ENCODE measurements at places on chromosomes 6 and 20.

- DNase-seq = no peak
These were observed 80.2 kb upstream of the PIM1 start for GRCh38 chr6:37089783-37090182.

DNA sequence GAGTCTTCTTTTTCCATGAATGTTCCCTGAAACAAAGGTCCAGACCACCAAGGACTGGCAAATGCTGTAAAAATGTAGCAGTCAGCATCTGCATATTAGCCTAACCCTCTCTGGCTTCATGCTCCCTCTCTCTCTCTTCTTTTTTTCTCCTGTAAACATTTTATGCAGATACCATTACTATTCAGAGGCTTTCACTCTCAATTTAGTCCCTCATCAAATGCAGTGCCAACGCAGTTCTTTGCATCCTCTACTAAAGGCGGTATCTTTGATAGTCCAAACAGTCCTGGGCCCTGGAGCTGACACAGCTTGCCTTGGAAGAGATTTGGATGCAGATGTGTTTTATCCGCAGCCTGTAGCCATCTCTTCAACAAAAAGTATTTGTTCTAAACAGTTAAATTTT, 167.1 kb upstream of the MMS22L start:
- no peak for DNase-seq

- peak; percentile 42 for DNase-seq
These were observed 17.3 kb upstream of the TRIM27 start for GRCh38 chr6:28940858-28941683.

GRCh38 chr20:56769921-56770600, 141.0 kb downstream of the TFAP2C start:
- no peak for DNase-seq

DNA sequence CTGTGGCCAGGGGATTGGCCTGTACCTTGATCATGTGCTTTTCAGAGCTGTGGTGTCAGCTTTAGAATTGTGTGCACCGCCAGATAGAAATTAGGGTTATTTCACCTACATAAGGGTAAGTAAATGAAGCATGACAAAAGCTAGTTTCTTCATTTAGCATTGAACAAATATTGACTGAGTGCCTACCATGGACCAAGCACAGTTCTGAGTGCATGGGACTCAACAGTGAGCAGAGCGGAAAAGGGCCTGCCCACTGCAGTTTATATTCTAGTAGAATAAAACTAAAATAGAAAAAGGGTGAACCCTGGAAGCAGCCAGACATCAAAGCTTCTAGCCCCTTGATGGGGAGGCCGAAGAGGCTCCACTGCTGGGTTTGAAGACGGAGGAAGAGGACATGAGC, 25.6 kb downstream of the ECT2L start:
- DNase-seq = no peak

DNA sequence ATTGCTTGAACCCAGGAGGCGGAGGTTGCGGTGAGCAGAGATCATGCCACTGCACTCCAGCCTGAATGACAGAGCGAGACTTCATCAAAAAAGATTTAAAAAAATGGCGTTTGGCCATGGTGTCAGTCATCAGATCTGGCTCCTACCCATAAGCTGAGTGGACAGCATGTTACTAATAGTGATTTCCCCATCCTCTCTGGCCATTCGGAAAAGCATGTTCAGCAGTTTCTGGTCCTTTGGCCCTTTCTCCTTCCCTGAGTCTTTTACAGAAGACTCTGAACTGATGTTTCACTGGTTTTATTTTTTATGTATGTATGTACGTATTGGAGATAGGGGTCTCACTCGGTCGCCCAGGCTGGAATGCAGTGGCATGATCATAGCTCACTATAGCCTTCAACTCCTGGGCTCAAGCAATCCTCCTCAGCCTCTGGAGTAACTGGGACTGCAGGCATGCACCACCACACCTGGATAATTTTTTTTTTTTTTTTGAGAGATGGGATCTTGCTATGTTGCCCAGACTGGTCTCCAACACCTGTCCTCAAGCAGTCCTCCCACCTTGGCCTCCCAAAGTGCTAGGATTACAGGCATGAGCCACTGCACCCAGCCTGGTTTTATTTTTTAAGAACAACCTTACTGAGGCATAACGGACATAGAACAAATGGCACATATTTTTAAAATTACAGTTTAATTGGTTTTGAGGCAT, 84.2 kb upstream of the CNKSR3 start:
- no peak for DNase-seq

DNA sequence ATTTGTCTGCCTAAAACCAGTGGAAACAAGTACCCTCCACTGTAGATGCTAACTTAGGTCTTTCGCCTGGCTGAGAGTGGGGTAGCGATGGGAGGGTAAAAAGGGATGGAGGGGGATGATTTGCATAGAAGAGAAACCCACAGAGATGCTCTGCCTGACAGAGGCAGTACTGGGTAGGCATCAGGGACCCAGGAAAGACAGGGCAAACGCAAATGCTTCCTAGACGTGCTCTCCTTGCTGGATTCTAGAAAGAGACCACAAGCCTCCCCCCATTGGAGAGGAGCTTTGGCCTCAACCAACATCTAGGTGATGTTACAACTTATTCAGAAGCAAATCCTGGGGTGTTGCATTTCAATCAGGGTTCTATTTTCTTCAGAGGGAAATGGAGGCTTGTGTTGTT, 3.2 kb downstream of the OLIG3 start:
- DNase-seq = no peak

DNA sequence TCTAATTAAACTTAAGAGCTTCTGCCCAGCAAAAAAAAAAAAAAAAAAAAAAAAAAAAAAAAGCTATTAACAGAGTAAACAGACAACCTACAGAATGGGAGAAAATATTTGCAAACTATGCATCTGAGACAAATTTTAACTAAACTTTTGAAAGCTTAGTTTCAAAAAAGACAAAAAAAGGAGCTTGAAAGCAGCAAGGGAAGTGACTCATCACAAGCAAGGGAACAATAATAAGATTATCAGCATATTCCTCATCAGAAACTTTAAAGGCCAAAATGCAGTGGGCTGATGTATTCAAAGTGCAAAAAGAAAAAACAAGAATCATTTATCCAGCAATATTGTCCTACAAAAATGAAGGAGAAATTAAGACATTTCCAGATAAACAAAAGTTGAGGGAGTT, 158.6 kb downstream of the RNF144B start:
- no peak for DNase-seq

GRCh38 chr6:81977486-81977885, 225.0 kb upstream of the TENT5A start:
- DNase-seq = no peak

DNA sequence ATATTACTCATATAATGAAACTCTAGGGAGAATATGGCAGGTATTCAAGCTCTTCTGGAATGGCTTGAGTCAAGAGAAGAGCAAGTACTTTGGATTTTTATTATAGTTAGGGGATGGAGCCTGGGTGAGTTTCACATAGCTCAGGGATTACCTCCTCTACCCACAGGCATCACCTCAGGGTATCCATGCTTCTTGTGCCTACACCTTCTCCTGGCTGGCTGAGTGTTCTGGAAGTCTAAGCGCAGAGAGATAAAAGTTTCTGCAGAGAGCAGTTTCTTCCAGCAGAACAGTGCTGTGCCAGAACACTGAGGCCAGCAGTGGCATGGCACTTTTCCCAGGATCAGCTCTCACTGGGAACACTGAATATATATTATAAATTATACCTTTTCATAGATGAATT, 199.7 kb upstream of the KCNQ5 start:
- DNase-seq = no peak

GRCh38 chr6:16504609-16505008, 256.7 kb downstream of the ATXN1 start:
- DNase-seq = no peak

DNA sequence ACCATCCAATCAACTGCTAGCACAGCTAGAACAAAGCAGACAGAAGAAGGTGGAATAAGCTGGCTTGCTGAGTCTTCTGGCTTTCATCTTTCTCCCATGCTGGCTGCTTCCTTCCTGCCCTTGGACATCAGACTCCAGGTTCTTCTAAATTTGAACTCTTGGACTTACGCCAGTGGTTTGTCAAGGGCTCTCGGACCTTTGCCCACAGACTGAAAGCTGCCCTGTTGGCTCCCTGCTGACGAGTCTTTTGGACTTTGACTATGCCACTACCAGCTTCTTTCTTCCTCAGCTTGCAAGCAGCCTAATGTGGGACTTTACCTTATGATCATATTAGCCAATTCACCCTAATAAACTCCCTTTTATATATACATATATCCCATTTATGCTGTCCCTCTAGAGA, 164.1 kb upstream of the GJE1 start:
- no peak for DNase-seq

DNA sequence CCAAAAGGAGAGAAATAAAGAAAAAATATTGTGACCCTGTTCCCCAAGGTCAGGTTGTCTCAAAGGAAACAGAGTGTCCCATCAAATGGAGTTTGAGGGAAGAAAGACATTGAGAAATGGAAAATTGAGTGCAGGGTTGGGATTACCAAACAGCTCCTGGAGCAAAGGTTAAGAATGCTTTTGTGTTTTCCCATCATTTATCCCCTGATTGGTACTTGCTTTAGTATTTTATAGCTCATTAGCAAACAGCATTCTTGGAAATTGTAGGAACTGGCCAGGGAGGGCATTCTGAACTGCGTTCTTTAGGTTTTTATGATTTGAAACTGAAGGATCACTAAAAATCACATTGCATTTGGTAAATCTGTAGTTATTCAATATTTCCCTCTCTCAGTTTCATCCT, 59.0 kb upstream of the NELFCD start:
- no peak for DNase-seq

DNA sequence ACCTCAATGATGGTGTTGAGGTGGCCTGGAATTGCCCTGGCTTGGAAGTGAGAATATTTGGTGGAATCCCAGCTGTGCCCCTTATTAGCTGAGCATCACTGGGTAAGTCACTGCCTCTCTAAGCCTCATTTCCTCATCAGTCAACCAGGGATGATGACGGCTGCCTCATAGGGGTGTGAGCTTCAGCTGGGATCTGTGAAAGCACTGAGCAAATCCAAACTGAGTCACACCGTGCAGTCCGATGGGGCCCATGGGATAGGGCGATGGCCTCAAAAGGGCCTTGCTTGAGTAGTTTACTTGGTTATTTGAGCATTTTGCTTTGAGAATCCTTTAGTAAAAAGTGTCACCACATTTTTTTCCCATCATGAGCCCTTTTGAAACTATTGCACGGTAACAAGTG, 1.1 kb downstream of the SLC22A1 start:
- DNase-seq = no peak

DNA sequence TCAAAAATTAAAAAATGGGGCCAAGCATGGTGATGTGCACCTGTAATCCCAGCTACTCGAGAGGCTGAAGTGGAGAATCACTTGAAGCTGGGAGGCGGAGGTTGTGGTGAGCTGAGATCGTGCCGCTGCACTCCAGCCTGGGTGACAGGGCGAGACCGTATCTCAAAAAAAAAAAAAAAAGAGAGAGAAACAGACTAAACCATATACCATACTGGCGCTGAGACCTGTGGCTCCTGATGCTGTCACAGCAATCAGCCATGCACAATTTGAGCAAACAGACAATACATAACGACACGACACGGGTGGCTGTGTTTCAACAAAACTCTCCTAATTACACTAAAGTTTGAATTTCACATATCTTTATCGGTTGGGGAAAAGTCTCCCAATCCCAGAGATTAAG, 14.9 kb upstream of the CBFA2T2 start:
- DNase-seq = no peak

DNA sequence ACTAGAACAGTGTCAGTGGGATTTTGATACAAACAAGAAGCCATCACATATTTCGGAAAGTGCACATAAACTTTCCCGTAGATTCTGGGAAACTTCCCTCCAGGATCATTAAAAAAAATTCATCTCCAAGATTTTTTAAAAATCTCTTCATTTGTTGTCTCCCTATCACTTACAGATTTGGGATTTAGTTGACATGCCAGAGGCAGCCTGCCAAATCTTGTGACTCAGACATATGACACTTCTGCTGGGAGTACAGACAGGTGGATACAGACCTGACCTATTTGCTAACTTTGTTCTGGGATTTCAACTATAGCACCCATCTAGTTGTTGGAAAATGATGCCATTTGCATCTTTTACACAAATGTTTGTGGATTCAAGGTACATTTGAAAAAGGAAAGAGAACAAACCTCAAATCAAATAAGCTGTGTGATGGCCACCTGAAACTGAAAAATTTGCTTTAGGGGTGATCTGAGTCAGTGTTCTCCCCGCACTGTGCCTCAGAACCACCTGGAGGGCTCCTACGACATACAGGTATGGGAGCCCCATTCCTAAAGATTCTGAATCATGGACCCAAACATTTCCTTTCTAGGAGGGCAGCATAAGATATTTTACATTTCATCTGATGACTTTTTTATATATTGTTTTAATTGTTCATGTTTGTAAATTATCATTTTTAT, 21.9 kb upstream of the CD2AP start:
- DNase-seq = no peak

DNA sequence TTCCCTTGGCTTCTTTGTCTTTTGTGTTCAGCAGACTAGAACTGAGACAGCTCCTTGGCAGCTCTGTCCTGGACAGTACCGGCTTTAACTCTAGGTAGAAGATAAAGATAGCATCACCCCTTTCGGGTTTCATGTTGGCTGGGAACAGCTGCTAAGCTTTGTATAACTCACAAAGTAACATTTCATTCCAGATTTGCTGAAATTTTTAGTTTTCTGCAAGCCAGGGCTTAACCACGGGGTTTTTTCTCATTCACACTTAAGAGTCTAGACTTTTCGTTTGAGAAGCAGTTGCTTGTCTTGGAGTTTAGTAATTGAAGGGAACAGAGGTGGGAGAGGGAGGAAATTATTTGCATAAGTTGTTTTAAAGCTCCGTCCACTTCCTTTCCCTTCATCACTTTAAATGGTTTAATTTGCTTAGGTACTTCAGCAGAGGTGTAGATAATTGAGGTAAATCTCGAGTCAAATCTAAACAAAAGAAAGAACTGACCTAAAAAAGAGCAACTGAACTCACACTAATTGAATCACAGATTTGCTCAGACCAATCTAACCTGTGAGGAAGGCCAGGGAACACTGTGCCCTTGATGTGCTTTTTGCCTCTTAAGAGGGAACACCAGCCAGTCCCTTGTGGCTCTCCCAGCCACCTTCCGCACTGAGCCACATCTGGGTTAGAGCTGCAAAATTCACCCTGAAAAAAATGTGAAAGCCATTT, 48.3 kb downstream of the RREB1 start:
- no peak for DNase-seq

DNA sequence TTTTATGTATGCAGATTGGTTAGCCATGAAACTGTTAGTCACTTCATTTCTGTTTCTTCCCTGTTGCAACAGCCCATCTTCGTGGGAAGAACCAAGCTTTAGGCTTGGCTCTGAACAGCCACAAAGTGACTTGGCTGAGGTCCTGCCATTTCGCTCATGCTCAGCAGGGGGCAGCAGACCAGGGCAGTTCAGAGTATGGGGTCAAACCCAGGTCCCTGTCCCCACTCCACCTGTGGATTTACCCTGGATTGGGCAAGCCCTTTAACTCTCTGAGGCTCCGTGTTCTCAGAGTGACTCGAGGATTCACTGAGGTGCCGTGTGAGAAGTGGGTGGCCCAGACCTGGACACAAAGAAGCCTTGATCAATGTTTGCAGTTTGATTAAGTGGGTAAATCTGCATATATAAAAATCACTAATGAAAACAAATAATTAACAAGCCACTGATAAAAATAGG, 19.8 kb upstream of the MAP1LC3A start:
- no peak for DNase-seq

- no peak for DNase-seq
These were observed 34.6 kb downstream of the CYP24A1 start for GRCh38 chr20:54139188-54139587.
